ENCODE measurements at places on chromosomes 3 and 15.

GRCh38 chr3:150146991-150147761 lies 176.5 kb upstream of the PFN2 start:
- no peak for DNase-seq

GRCh38 chr3:196127308-196128040 lies 45.6 kb upstream of the TFRC start:
- no peak for DNase-seq

DNA sequence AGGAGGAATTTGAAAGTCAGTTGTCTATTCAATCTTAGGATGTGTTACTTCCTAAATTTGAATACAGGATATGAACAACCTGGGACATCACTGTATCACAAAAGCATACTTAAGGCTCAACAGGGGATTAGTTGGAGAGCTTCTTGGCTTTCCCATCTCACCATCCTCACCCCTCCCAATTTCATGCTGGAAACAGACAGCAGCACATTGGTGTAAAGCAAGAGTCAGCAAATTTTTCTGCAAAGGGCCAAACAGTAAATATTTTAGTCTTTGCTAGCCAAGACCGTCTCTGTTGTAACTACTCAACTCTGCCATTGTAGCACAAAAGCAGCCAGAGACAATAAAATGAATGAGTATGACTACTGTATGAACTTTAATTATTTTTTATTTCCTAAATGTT lies 94.9 kb downstream of the ERC2 start:
- DNase-seq = no peak

- DNase-seq = no peak
These were observed 138.3 kb downstream of the P3H2 start for GRCh38 chr3:189982321-189982945.

DNA sequence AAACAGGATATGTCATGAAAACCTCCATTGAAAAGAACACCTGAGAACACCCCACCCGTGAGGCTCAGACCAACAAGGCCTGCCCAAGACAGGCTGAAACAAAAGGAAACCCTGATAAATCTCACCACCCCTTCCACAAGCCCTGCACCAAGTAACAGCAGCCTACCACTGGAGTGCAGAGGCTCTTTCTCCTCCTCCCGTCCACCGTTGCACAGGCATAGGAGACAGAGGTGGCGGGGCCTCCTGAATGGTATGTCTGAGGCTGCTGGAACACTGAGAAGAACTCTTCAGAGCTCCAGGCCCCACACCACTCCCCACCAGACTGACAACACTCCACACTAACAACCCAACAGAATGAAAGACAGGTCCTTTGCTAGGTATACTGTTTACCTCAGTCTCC lies 21.4 kb downstream of the CHDH start:
- no peak for DNase-seq

DNA sequence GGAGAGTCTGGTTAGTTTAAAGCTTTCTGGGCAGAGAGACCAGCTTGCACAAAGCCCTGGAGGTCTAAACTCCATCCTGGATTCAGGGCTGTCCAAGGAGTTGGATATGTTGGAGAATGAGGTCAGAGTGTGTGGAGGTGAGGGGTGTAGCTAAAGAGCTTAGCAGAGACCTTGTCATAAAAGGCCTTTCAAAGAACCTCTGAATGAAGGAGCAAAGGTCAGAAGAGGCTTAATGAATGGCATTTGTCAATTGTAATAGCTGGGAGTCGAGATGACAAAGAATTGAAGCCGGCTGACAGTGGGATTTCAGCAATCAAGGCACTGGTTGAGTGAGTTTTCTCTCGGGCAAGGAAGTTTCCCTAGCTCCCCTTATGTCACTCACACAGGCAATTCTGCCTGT lies 202.6 kb downstream of the PDCD6IP start:
- no peak for DNase-seq

- no peak for DNase-seq
These were observed 279.5 kb upstream of the NECTIN3 start for GRCh38 chr3:110791995-110792686.

DNA sequence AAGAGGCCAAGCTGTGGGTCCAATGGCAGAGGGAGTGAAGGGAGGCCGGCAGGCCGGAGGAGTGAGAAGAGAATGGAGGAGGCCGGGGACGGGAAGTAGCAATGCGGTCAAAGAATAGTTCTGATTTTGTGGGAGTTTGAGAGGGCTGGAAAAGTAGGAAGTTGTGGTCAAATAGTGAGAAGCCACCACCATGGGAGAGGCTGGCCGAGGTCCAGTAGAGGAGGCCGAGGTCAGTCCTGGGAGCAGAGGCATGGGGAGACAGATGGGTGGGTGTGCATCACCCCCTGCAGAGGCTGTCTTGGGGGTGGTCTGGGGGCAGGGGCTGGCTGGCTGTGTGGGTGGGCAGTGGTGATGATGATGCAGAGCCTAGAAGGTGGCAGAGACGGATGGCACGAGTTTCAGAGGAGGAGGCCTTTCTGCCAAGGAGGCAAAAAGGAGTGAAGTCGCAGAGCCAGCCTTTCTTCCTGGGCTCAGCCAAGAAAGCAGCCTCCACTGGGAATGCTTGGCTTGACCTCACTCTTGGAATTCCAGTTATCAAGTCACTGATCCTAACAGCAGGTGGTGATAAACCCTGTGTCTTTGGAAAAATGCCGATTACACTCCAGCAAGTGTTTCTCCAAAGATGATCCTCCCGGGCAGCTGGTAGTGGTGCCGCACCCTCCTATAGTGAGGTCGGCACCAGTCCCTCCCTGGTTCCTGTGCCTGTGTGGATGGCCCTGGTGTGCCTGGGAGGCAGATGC lies 57.3 kb downstream of the ARNT2 start:
- DNase-seq = no peak

- no peak for DNase-seq
These were observed 67.6 kb upstream of the ARHGEF3 start for GRCh38 chr3:56869157-56869889.

GRCh38 chr15:93493172-93493571 lies 404.2 kb upstream of the RGMA start:
- no peak for DNase-seq

- no peak for DNase-seq
These were observed 107.2 kb upstream of the MME start for GRCh38 chr3:154972951-154973350.

- DNase-seq = no peak
These were observed 7.4 kb downstream of the ZXDC start for GRCh38 chr3:126468028-126468891.

DNA sequence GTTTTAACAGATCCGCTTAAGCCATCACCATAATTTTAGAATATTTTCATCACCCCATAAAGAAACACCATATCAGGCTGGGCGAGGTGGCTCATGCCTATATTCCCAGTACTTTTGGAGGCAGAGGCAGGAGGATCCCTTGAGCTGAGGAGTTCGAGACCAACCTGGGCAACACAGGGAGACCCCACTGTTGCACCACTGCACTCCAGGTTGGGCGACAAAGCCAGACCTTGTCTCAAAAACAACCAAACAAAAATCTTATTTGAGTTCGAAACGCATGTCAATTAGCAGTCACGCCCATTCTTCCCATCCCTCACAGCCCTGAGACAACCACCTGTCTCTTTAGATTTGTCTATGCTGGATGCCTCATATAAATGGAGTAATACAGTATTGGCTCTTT lies 119.9 kb downstream of the KLF13 start:
- DNase-seq = no peak

- DNase-seq = no peak
These were observed 137.1 kb upstream of the WNT5A start for GRCh38 chr3:55624238-55624637.

- DNase-seq = no peak
These were observed 524.7 kb downstream of the NAALADL2 start for GRCh38 chr3:175383813-175384212.

GRCh38 chr3:175486255-175486654 lies 627.1 kb downstream of the NAALADL2 start:
- no peak for DNase-seq

GRCh38 chr3:137709011-137709601 lies 55.0 kb upstream of the SOX14 start:
- peak; percentile 49 for DNase-seq

DNA sequence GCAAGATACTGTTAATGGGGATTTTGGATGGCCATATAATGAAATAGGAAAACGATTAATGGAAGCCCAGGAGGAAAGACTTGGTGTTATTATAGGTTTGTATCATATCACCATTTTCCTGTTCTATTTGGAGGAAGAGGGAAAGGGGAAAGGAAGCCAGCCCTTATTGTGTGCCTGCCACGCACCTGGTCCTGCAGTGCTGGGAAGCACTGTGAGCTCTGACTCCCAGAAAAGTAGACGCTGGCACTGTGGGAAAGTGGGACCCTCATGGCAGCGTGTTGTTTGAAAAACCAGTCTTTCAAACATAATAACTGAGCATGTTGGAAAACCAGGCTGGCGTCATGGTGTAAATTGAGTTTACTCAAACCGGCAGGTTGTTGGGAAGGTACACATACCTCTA lies 22.0 kb downstream of the CGNL1 start:
- no peak for DNase-seq

- no peak for DNase-seq
These were observed 144.9 kb downstream of the MEGF11 start for GRCh38 chr15:66108483-66109265.

- no peak for DNase-seq
These were observed 163.8 kb downstream of the EBLN2 start for GRCh38 chr3:73225146-73225855.

Data from endothelial cell (in vitro differentiated cells).